ENCODE measurements at places on chromosomes 7 and 10.

- no peak for DNase-seq
Observed at GRCh38 chr7:44348300-44348699, 22.9 kb upstream of the CAMK2B start.

GRCh38 chr7:156368053-156368843 lies 272.3 kb upstream of the RNF32 start:
- DNase-seq, result no peak

- DNase-seq, result no peak
Observed at GRCh38 chr10:44339218-44339617, 45.7 kb downstream of the CXCL12 start.

- DNase-seq, result no peak
Observed at GRCh38 chr7:25615003-25615402, 386.7 kb upstream of the NPVF start.

GRCh38 chr10:21488246-21488956 lies 37.1 kb downstream of the SKIDA1 start:
- DNase-seq, result no peak

DNA sequence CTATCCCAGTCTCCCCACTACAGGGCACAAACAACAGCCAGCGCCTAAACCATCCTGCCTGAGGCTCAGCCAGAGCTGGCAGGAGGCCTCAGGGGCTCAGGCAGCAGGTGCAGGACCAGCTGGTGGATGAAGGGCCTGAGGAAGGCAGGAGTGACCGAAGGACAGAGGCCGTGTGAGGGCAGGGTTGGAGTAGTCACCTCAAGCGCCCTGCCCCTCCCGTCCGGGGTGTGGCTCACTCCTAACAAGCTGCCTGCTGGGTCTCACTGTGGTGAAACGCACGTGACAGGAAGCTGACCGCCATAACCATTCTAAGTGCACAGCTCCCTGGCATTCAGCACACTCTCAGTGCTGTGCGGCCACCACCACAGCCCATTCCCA lies 281.1 kb downstream of the ELFN1 start:
- DNase-seq, result no peak

DNA sequence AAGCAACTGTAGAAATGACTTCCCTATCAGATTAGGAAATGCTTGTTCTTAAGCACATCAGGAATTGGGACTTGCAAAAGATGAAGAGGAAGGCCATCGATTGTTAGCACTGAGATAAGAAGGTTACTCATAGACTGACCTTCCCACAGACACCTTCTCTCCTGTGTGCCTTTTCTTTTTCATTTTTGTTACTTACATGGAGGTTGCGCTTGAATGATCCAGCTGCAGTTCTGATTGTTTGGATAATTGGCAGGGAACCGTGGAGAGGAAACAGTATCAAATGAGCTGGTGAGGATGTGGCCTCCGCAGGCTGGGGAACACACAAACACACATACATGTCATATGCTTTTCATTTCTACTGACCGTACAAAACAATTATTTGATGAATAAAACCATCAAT lies 134.9 kb upstream of the RSU1 start:
- no peak for DNase-seq

- no peak for DNase-seq
Observed at GRCh38 chr7:76386691-76387260, 22.7 kb downstream of the SSC4D start.

DNA sequence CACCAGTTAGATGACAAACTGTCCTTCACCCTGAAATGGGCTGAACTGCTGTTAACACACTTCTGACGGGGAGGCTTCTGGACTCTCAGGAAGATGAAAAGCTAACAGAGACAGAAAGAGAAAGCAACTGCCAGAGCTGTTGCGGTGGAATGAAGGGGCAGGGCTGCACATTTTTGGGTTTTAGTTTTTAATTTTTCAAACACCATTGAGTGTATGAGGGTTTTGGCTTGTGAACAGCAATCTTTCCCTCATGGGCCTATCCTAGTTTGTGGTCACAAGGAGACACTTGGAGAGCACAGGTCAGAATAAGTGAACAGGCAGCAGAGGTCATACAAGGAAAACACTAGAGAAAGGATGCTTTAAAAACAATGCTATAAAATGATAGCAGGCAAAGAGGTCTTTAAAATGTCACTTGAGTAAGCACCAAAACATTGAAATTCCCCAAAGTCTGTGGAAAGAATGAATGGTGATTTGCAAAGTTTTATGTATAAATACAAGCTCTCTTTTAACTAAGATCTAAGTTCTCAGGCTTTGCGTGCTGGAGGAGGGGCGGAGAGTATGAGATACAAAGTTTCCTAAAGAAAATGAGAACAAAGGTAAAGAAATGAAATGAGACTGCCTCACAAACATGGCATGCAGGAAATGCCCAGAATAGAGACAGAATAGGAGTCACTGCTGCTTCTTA lies 101.4 kb upstream of the GLI3 start:
- DNase-seq, result no peak

DNA sequence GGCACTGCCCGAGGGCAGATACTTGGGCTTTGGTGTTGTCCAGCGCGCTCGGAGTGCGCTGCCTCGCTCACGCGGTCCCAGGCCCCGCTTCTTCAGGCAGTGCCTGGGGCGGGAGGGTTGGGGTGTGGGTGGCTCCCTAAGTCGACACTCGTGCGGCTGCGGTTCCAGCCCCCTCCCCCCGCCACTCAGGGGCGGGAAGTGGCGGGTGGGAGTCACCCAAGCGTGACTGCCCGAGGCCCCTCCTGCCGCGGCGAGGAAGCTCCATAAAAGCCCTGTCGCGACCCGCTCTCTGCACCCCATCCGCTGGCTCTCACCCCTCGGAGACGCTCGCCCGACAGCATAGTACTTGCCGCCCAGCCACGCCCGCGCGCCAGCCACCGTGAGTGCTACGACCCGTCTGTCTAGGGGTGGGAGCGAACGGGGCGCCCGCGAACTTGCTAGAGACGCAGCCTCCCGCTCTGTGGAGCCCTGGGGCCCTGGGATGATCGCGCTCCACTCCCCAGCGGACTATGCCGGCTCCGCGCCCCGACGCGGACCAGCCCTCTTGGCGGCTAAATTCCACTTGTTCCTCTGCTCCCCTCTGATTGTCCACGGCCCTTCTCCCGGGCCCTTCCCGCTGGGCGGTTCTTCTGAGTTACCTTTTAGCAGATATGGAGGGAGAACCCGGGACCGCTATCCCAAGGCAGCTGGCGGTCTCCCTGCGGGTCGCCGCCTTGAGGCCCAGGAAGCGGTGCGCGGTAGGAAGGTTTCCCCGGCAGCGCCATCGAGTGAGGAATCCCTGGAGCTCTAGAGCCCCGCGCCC lies at the start of gene NPY:
Gene NPY, plus strand, starts transcription at position 294 of the 802 bp plus-strand sequence. CDS start 1,051 bp downstream, outside the sequence.
- no peak for DNase-seq

DNA sequence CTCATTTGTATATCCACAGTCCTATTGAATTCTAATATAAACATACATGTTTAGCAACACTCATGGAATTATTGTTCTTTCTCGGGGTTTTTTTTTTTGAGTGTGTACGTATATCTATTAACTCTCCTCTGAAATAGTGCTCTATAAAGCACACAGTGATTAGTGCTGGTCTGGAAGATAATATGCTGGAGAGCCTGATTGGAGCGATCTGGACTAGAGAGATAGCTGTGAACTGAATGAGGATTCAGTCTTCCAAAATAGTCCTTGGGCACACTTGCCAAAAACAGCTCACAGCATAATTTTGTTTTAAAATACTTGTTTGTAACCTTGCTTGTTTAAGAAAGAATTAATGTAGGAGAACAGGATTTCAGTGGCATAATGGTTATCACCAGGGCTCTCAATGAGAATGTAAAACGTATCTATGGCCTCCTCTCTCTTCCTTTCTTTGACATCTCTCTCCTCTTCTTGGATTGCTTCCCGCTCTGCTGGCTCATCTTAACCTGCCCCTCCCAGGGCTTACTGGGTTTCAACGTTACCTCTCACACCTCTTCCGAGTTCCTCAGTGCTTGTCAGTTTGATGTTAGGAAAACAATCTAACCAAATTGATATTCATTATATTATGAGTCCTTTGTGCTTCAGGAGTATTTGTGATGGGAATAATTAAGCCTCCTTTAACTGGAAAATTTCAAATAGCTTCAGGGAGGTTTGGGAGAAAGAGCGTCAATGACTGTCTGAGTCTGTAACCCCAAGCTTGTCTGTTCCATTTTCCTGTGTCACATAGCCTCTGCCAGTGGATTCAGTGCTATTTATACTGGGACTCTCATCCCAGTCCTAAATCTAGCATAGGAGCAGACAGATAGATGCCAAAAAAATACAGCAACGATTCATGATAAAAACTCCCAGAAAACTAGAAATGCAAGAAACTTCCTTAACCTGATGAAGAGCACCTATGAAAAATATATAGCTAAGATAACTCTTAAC lies 16.2 kb upstream of the AGK start:
- no peak for DNase-seq

- no peak for DNase-seq
Observed at GRCh38 chr7:28812616-28813015, 145.5 kb downstream of the TRIL start.

- DNase-seq, result no peak
Observed at GRCh38 chr7:18243731-18244130, 216.1 kb upstream of the PRPS1L1 start.

- DNase-seq, result no peak
Observed at GRCh38 chr10:66521506-66521905, 404.3 kb upstream of the LRRTM3 start.

GRCh38 chr10:74207691-74208480 lies 56.9 kb downstream of the ADK start:
- DNase-seq, result no peak

- DNase-seq, result no peak
Observed at GRCh38 chr7:2242541-2243429, 759 bp downstream of the NUDT1 start.

- DNase-seq, result no peak
Observed at GRCh38 chr7:138667535-138668228, 33.5 kb downstream of the SVOPL start.
